LHCN-M2 (cell line): ENCODE measurements at places on chromosomes 6 and 20. TPM values are rescaled to one million over a fixed set of nuclear protein-coding genes. Genes with fewer than 3 reads are reported as not detected.

MATN4 gene
- 0.23 TPM in 1 of 2 replicates, not detected in the other for total RNA-seq

ZBP1 gene
- total RNA-seq: not detected in 2 replicates

CST5 gene
- not detected in 2 replicates for total RNA-seq

SMOC2 gene
- not detected in 2 replicates for total RNA-seq

GINS1 gene
- 24.4 and 31.1 TPM in 2 replicates for total RNA-seq

EEF1A2 gene
- 0.32 and 0.46 TPM in 2 replicates for total RNA-seq

GJA10 gene
- not detected in 2 replicates for total RNA-seq

SYCP2L gene
- 0.06 TPM in 1 of 2 replicates, not detected in the other for total RNA-seq

GUCA1A gene
- not detected in 2 replicates for total RNA-seq

FAM217A gene
- total RNA-seq: not detected in 2 replicates

PBOV1 gene
- not detected in 2 replicates for total RNA-seq

B3GALT4 gene
- 0.06 and 0.19 TPM in 2 replicates for total RNA-seq

PSMB9 gene
- 9.0 and 20.0 TPM in 2 replicates for total RNA-seq

PYGB gene
- 149 and 161 TPM in 2 replicates for total RNA-seq

LKAAEAR1 gene
- total RNA-seq: 0.40 and 1.7 TPM in 2 replicates

GRCh38 chr6:112912416-112913101, 565.4 kb downstream of the RFPL4B start:
- DNase-seq: peak; percentile 30

GRCh38 chr20:61569825-61570224, 317.8 kb downstream of the CDH4 start:
- DNase-seq: no peak

GRCh38 chr6:37548067-37548674, 48.5 kb upstream of the CCDC167 start:
- no peak for DNase-seq

- no peak for DNase-seq
Measured at GRCh38 chr6:31304683-31305082, 32.8 kb upstream of the HLA-C start.

DNA sequence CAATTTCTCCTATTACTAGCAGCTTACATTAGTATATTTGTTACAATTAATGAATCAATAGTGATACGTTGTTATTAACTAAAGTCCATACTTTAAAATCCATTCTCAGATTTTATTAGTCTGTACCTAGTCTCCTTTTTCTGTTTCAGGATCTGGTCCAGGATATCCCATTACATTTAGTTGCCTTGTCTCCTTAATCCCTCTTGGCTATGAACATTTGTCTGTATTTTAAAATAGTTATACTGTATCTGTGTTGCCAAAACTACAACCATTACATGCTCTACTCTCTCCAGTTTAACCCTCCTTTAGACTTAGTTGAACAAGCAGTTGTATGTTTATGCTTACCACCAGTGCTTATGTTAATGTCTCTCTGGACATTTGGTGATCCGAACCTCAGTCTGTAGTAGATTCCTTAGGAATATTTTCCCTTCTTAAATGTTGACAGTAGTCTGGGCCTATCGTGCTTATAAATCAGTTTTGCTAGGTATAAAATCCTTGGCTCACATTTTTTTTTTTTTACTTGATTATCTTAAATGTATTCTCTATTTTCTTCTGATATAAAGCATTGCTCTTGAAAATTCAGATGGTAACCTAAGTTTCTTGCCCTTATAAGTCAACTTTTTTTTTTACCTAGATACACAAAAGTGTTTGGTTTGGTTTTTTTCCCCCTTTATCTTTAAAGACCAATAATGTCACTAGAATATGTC, 12.2 kb downstream of the ALDH5A1 start:
- DNase-seq: no peak

DNA sequence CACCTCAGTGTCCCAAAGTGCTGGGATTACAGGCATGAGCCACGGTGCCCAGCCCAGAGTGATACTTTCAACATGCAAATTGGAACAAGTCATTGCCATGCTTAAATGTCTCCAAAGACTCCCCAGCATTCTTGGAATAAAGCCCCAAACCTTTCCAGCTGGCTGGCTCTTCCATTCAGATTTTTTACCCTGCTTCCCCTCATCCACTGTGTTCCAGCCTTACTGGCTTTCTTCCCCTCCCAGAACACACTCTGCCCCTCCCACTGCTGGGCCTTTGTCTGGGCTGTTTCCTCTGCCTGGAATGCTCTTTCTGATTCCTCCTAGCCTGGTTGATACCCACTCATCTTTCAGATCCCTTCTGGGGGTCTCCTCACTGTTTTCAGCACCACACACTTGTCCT, 40.1 kb upstream of the NNAT start:
- DNase-seq: no peak

- no peak for DNase-seq
Measured at GRCh38 chr20:50293284-50294139, 102.9 kb downstream of the CEBPB start.

DNA sequence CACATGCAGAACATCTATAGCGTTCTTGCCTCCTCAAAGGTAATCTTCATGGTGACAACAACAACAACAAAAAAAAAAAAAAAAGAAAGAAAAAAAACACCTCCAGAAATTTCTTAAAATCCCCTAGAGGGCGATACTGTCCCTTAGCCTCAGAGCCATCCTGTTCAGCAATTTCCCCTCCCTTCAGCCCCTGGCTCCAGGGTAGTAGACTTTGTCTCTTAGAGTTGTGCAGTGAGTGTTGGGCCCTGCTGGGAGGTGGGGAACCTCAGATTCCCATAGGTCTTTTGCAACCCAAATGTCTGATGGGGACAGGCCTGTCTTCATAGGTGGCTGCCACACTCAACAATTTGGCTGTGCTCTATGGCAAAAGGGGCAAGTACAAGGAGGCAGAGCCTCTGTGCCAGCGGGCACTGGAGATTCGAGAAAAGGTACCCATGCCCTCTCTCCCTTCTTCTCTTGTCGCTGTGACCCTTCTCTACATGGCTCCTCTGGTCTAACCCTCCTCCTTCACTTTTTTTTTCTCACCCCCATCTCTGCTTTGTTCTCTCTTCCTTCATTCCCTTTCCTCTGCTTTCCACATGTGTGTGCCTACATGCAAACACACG, 6.0 kb upstream of the PTK7 start:
- DNase-seq: peak; percentile 60

DNA sequence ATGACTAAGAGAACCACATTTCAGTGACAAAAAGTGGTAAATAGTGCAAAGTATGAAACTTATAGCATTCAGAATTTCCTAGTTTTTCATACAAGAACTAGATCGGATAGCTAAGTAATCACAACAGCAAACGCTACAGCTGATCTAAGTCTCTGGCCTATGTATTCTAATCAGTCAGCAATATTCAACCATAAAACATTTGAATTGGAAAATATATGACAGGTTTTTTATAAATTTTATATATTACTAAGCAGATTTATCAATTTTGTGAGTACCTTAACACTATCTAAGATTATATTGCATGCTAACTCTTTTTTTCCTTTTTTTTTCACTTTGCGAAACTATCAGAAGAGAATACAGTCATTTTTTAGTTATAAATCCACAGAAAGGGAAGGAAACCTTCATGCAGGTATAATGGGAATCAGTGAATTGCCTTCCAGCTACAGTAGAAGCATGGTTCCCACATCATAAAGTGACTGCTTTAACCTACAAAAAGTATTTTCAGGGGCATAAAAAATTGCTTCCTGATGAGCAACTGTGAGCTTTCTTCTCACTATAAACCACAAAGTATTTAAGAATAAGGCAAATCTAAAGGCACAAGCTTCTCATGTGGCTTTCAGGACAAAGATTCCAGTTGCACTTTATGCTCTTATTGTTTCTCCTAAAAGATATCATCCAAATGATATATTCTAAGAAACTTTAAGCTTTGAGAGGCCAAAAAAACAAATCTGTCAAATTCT, 74.0 kb upstream of the GJE1 start:
- no peak for DNase-seq

DNA sequence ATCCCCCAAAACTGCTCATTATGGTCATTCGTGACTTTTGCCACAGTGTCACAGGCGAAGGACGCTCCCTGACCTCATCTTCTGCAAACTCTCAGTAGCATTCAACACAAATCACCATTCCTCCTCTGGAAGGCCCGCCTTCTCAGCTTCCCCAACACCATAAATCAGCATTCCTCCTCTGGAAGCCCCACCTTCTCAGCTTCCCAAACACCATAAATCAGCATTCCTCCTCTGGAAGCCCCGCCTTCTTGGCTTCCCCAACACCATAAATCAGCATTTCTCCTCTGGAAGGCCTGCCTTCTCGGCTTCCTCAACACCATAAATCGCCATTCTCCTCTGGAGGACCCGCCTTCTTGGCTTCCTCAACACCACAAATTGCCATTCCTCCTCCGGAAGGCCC, 288.0 kb upstream of the AGPAT4 start:
- DNase-seq: no peak

DNA sequence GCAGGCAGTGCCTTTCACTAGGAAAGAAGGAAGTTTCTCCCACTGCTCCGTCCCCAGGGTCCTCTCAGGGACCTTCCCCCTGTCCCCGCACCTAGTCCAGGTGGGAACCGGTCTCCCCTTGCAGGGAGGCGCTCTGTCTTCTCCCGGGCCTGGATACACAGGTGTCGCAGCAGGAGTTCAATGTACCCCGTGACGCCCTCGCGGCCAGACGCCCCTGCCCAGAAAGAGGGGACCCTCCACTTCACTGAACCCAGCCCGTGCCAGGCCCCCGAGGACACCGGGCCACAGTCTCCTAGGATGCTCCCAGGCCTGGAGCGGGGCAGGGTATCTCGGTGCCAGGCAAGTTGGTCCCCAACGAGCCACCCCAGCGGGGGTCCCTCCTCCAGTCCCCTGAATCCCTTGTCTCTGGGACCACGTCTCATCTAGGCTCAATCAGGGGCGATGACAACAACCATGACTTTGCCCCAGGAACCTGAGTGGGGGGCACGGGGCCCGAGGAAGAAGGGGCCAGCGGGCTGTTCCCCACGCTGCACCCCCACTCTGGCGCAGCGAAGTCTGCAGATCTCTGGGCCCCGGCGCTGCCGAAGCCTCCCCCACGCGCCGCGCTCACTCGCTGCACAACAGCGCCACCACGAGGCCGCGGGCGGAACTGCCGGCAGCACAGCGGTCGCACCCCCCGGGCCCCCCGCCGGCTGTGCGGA, 103.0 kb downstream of the EDN3 start:
- no peak for DNase-seq

GRCh38 chr6:102340311-102340710, 946.8 kb downstream of the GRIK2 start:
- no peak for DNase-seq

DNA sequence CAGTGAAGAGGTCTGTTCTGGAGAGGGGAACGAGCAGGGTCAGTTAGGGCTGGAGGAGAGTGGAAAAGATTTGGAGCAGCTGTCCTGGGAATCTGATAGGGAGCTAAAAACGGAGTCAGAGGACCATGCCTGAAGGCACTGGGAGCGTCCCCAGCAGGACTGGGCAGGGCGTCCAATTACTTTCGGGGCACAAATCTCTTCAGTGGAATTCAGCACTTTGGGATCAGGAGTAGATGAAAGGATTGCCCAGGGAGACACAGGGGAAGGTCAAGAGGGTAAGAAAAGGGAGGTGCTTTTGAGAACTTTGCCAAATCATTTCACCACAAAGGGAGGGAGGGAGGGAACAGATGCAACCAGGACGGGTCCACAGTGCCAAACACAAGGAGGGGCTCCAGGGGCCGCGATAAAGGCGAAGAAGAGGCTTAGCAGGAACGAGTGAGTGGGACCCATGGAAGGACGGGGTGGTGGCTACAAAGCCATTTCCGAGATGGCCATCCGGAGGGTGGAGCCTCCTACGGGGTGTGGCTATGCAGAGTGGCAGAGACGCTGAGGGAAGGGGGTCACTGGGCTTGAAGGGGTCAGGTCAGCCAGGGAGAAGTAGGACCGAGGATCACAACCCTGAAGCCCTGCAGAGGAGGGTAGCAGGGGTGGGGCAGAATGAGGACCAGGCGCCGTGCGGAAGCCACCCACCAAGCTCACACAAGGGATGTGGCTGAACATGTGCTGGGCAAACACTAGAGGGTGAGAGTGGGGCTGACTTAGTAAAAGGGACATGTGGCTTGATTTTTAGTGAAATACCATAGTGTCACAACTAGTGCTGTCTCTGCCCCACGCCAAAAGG, 180.0 kb upstream of the RREB1 start:
- DNase-seq: peak; percentile 58

DNA sequence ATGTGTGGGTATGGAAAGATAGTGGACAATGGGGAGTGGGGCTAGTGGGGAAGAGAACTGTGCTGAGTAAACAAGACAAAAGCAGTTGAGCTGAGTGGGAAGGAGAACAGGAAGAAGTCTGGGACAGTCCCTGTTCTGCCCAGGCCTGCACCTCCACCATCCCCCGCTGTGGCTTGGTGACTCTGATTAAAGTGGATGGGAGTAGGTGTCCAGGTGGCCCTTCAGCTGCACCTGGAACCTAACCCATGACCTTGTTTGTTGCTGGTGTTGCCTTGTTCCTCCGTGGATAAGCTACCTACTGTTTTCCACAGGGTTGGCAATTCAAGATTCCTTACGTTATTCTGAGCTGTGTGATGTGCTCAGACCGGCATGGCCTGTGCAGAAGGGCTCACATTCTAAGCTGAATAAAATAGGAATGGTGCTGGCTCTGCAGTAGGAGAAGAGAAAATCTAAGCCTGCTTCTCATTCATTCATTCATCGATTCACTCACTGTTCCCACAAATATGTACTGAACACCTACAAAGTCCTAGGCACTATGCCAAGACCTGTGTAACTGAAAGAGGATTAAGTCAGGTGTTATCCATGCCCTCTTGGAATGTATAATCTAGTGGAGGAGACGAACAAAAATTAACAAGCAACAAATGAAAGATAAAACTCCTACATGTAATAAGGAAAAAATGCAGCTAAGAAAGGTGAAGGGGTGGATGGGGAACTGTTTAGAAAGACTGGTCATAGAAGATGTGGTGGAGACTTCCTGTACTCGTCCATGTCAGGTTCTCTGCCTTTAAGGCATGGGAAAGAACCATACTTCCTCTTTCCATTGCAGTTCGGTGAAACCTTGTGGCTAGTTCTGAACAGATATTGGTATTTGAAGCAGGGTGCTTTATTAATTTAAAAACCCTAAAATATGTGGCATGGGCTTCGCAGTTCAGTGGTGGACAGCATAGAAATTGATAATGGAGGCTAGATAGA, 10.1 kb upstream of the CALHM6 start:
- DNase-seq: no peak

DNA sequence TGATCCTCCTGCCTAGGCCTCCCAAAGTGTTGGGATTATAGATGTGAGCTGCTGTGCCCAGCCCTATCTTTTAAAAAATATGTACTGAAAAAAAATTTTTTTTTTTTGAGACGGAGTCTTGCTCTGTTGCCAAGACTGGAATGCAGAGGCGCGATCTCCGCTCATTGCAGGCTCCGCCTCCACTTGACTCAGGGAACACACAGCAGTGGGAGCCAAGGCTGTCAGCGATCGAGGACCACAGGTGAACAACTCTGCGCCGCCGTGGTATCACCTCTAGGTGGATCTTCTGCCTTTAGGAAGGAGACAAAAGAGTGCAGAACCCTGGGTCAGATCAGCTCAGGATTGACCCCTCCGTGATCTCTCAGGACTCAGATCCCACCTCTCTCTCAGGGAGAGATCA, 13.7 kb downstream of the RAET1E start:
- DNase-seq: no peak

- no peak for DNase-seq
Measured at GRCh38 chr20:64238115-64238825, 17.3 kb upstream of the PCMTD2 start.

- no peak for DNase-seq
Measured at GRCh38 chr6:140388815-140389214, 1014.4 kb upstream of the CITED2 start.
